Uterus (tissue), 4 donors: ENCODE measurements at places on chromosomes 5 and 9. TPM values are rescaled to one million over a fixed set of nuclear protein-coding genes. Genes with fewer than 3 reads are reported as not detected.

Gene OR1B1
- not detected for total RNA-seq

- no peaks in the 10 kb centered on the region for H3K36me3 ChIP-seq
- H3K27ac ChIP-seq: no peak overlapping the region
- no peak overlapping the region for H3K4me3 ChIP-seq
- DNase-seq: no peak
- no peaks in the 10 kb centered on the region for H3K27me3 ChIP-seq
Observed at GRCh38 chr5:9713959-9714586, 83.9 kb upstream of the TAS2R1 start.

Gene CMYA5
- total RNA-seq: 15.8 TPM

Gene PLPPR1
- not detected for total RNA-seq

DNA sequence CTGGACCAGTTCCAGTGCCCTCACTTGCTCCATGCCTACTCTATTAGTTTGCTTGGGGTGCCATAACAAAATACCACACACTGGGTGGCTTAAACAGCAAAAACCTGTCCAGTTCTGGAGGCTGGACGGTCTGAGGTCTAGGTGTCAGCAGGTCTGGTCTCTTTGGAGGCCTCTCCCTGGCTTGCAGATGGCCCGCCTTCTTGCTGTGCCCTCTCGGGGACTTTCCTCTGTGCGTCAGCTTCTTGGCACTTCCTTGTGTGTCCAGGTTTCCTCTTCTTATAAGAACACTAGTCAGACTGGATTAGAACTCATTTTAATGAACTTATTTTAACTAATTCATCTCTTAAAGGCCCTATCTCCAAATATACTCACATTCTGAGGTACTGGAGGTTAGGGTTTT, 97.2 kb downstream of the CARTPT start:
- H3K27ac ChIP-seq: no peak overlapping the region
- H3K36me3 ChIP-seq: no peaks in the 10 kb centered on the region
- H3K4me3 ChIP-seq: no peak overlapping the region
- DNase-seq: no peak

- no peak overlapping the region for H3K27ac ChIP-seq
- no peaks in the 10 kb centered on the region for H3K36me3 ChIP-seq
- H3K27me3 ChIP-seq: no peaks in the 10 kb centered on the region
Observed at GRCh38 chr5:54792611-54793404, 192.6 kb downstream of the ESM1 start.

DNA sequence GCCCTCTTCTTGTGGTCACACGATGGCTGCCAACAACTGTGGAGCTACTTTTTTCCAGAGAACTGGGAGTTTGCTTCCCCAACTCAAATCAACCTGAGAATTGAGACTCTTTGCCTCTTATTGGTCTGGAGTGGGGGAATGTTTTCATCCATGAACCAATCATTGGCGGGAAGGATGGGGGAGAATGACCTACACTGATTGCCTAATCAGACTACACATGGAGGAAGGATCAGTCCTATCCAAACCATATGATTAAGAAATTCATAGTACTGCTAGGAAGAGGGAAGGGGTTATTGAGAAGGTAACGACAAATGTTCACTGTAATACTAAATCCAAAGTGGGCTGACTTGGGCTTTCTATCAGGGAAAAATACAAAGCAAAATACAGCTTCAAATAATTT, 7.9 kb upstream of the KIF2A start:
- H3K27me3 ChIP-seq: no peaks in the 10 kb centered on the region
- no peak overlapping the region for H3K27ac ChIP-seq
- no peak overlapping the region for H3K4me3 ChIP-seq
- no peaks in the 10 kb centered on the region for H3K36me3 ChIP-seq
- DNase-seq: no peak
- no peaks in the 10 kb centered on the region for H3K4me1 ChIP-seq

GRCh38 chr9:4923580-4924544, 61.2 kb upstream of the JAK2 start:
- no peaks in the 10 kb centered on the region for H3K36me3 ChIP-seq
- H3K4me3 ChIP-seq: no peak overlapping the region
- no peaks in the 10 kb centered on the region for H3K4me1 ChIP-seq
- H3K27ac ChIP-seq: no peak overlapping the region
- no peaks in the 10 kb centered on the region for H3K27me3 ChIP-seq

- H3K4me3 ChIP-seq: no peak overlapping the region
- DNase-seq: no peak
- H3K27ac ChIP-seq: peak overlapping the region; percentile 56
Observed at GRCh38 chr9:121717141-121717991, 65.9 kb downstream of the DAB2IP start.

DNA sequence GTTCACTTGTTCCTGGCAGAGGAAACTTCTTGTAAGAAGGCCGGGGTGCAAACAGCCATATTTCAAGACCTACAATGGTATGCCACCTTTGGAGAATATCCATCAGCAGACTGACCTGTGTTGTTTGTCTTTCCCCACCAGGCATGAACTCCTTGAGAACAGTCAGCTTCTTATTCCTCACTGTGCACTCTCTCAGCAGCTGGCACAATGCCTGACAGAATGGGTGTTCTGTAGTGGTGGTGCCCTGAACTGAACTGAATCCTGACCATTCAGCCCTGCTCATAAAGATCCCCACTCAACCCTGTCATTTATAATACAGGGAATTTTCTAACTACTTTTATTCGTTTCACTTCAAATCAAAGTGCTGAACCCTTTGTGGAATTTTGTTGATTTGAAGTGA, 206.9 kb downstream of the COX7C start:
- H3K36me3 ChIP-seq: no peaks in the 10 kb centered on the region
- H3K27me3 ChIP-seq: no peaks in the 10 kb centered on the region
- no peak overlapping the region for H3K4me3 ChIP-seq
- H3K4me1 ChIP-seq: no peaks in the 10 kb centered on the region
- no peak for DNase-seq

DNA sequence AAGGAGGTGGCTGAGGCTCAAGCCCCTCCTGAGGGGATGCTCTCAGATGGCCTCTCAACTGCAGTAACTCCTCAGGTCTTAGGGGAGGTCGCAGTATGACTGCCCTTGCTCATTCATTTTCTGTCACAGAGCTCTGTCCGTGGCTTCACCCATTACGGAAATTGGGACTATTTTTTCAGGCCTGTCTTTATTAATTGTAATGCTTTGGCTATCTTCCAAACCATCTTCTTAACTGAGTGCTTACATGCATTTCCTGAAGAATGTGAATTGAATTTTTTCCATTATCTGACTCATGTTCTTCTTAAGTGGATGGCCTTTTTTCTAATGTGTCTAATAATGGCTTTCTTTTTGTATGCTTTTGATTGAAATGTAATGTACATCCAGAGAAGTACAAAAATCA, 36.4 kb upstream of the SV2C start:
- no peaks in the 10 kb centered on the region for H3K4me1 ChIP-seq
- no peaks in the 10 kb centered on the region for H3K36me3 ChIP-seq

- no peaks in the 10 kb centered on the region for H3K4me1 ChIP-seq
- no peak overlapping the region for H3K27ac ChIP-seq
- no peaks in the 10 kb centered on the region for H3K27me3 ChIP-seq
- no peak for DNase-seq
- no peaks in the 10 kb centered on the region for H3K36me3 ChIP-seq
Observed at GRCh38 chr5:95045181-95045965, 239.5 kb downstream of the MCTP1 start.
